KBM-7 (cell line): ENCODE measurements at places on chromosomes 7 and 10.

GRCh38 chr10:125124115-125124487, 36.3 kb downstream of the CTBP2 start:
- no peak for DNase-seq

- no peak for DNase-seq
Measured at GRCh38 chr7:87056346-87056745, 3.1 kb downstream of the ELAPOR2 start.

DNA sequence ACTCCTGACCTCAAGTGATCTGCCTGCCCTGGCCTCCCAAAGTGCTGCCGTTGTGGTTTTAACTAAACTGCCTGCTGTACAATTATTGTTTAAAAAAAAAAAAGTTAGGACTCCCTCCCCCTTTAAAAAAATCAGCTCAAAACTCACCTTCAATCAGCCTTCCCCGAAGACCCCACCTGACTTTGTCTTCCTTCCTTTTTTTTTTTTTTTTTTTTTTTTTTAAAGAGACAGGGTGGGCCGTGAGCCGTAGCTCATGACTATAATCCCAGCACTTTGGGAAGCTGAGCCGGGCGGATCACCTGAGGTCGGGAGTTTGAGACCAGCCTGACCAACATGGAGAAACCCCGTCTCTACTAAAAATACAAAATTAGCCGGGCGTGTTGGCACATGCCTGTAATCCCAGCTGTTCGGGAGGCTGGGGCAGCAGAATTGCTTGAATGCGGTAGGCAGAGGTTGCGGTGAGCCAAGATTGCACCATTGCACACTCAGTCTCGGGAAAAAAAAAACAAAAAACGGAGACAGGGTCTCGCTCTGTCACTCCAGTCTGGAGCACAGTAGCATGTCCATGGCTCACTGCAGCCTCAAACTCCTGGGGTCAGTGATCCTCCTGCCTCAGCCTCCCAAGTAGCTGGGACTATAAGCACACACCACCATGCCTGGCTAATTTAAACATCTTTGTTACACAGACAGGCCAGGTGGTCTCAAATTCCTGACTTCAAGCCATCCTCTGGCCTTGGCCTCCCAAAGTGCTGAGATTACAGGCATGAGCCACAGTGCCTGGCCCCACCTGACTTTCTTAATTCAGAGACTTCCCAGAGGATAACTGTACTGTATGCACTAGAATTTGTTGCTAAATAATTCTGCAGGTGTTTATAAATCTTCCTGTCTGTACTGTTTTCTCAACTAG, 3.2 kb downstream of the FIS1 start:
- DNase-seq, result peak; percentile 38

- no peak for DNase-seq
Measured at GRCh38 chr7:112286250-112287086, 80.0 kb downstream of the ZNF277 start.

- no peak for DNase-seq
Measured at GRCh38 chr7:11170175-11170574, 196.5 kb downstream of the PHF14 start.

DNA sequence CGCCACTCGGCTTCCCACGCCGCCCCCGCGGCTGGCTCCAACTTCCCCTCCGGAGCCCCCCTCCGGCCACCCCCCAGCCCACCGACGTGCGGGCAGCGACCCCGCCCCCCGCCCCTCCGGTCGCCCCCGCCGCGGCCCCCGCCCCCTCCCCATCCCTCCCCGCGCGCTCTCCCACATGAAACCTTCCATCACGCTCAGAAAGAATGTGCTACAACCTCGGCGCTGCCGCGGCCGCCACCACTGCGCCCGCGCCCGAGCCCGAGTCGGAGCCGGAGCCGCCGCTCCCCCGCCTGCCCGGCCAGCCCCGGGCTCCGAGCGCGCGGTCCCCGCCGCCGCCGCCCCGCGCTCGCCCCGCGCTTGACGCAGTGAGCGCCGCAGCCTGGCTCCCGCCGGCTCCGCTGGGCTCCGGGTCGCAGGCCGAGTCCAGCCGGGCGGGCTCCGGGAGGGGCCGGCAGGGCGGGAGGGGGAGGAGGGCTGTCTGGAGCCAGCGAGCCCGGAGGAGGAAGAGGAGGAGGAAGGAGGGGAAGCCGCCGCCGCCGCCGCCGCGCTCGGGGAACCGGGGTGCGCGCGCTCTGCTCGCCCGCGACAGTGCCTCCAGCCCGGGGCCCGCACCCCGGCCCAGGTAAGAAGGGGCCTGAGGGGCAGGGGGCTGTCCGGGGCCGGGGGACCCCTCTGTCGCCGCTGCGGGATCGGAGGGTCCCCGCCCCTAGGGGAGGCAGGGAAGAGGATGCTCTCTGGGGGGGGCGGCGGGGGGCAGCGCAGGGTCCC, 4.3 kb upstream of the ELFN1 start:
- no peak for DNase-seq

DNA sequence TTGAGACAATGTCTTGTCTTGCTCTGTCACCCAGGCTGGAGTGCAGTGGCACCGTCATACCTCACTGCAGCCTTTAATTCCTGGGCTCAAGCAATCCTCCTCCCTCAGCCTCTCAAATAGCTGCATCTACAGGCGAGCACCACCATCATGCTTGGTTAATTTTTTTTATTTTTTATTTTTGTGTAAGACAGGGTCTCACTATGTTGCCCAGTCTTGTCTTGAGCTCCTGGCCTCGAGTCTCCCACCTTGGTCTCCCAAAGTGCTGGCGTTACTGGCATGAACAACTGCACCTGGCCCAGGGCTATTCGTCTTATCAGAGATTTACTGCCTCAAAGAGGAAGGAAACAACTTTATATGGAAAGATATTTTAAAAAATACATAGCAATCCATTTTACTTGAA, 102.8 kb upstream of the NUPR2 start:
- DNase-seq, result no peak

- DNase-seq, result no peak
Measured at GRCh38 chr7:115271332-115272235, 349.7 kb downstream of the MDFIC start.

DNA sequence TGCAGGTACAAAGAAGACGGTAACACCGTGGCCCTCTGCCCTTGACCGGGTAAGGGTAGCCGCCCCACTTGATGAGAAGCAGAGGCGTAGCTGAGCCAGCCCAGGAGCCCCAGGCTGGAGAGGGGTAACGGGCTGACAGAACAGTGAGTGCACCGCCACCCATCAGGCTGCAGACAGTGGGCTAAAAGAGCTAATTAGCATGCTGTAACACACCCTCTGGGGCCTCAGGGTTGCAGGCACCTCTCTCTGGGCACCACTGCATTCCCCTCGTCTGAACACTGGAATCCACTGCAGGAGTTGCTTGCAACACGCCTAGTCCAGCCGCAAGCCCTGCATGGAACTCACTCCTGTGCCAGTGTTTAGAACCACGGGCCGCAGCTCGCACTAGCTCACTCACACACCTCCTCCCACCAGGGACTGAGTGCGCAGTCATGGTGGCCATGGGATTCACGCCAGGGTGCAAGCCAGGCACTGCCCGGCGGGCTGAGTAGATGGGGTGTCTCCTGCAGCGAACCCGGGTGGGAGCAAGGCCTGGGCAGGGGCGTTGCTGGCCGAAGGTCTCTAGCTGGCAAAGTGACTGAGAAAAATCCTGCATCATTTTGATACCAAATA, 36.1 kb downstream of the AGMO start:
- no peak for DNase-seq

DNA sequence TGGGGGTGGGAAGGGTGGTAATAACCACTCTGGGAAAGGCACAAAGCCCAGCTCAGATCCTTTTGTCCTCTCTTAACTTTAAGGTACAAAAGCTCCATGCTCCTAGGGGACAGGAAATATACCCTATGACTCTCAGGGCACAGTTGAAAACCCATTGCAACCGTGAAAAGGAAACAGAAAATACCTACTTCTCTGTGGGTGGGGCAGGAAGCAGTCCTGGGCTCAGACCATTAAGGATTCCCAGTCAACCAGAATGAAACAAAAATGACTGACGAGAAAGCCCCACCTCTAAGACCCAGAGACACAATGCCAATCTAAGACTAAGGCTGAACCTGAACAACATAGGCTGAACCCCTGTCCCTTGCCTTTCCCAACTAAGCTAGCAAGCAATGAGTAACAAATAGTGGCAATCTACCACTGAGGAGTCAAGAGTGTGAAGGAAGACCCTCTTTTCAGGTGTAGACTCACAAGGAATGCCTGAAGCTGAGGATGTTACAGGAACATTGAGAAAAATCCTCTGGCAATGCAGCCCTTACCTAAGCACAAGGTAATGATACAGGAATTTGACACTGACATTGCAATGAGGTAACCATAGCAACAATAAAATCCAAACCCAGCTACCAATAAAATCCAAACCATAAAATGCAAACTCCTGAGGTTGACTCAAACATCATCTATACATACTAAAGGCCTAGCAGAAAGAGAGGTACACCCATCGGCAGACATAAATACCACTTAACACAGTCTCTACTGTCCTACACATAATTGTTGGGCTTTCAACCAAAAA, 380.1 kb downstream of the HPSE2 start:
- no peak for DNase-seq

GRCh38 chr7:40232242-40232893, 97.6 kb downstream of the SUGCT start:
- DNase-seq, result peak; percentile 58

GRCh38 chr7:130096243-130096827, 26.0 kb downstream of the KLHDC10 start:
- no peak for DNase-seq

GRCh38 chr10:50740293-50740648, 535 bp downstream of the ASAH2B start:
- DNase-seq, result no peak

- no peak for DNase-seq
Measured at GRCh38 chr7:127988751-127989150, 42.5 kb downstream of the LRRC4 start.

GRCh38 chr10:124564881-124565280, 103.3 kb downstream of the LHPP start:
- DNase-seq, result no peak

GRCh38 chr7:100003711-100004661, 11.4 kb upstream of the ZKSCAN1 start:
- no peak for DNase-seq

GRCh38 chr10:49135575-49136313, 1.9 kb upstream of the FAM170B start:
- DNase-seq, result peak; percentile 35

DNA sequence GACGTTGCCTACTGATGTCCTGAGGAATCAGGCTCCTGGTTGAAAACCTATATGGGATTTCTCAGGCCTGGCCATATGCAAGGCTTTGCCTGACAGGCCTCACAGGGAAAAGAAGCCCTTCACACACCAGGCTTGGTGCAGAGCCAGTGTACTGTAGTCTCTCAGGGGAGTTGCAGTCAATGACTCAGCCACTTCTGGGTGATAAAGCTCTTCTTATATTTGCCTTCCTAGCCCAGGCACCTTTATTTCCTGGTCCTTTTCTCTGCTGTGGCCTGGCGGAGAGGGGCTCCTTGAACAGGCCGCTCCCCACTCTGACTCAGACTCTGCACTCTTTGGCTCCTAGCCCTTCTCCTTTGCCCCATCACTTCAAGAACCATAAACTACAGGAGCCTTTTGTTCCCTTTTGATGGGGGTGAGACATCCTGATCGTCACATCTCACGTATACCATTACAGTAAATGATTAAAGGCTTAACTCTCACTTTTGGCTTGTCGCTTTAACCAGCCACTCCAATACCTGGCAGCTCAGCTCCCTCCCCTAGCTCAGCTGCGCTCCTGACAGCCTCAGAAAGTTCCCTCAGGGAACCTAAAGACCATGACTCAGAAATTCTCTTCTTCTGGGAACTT, 33.5 kb downstream of the DPY19L1 start:
- no peak for DNase-seq

- no peak for DNase-seq
Measured at GRCh38 chr10:115720121-115720520, 552.9 kb downstream of the GFRA1 start.

GRCh38 chr10:561721-562120, 127.7 kb downstream of the DIP2C start:
- no peak for DNase-seq

DNA sequence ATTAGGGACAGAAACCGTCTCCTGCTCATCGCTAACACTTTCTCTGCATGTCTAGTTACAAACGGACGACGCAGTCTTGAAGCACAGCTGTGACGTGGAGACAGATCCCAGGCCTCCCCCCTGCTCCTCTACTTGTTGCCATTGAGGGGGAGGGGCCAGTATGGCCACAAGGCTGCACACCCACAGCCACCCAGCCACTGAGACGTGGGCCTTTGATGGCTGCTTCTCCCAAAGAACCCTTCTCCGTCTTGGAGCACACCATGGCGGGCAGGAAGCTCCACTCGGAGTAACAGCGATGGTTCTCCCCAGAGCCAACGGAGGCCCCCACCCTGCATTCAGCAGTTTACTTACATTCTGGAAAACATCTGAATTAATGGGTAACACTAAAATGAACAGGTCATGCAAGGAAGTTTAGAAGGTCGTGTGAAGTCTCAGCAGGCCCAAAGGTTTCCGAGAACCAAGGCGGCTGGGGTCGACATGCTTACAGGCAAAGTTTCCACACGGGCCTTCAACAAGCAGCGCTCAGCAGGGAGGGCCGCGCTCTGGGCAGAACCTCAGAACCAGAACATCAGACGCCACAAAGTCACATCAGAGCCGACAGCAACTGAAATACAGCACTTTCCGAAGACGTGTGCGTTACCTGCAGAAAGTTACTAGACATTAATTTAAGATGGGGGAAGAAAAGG, 169.6 kb downstream of the DIP2C start:
- DNase-seq, result no peak

DNA sequence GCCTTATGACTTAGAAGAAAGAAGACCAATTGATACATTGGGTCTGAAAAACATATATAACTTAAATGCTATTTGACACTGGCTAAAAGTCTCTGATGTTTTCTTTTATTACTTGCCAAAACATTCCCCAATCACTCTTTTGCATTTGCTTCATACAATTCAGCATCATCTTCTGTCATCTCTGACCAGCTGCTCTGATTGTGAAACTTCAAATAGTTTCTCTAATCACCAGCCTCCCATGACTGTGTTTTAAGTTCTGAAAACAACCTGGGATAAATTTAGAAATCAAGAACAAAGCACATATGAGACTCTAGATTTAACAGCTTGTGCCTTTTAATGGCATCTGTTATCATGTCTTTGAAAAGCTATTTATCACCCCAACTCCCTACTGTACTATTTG, 208.4 kb upstream of the KCND2 start:
- DNase-seq, result no peak

DNA sequence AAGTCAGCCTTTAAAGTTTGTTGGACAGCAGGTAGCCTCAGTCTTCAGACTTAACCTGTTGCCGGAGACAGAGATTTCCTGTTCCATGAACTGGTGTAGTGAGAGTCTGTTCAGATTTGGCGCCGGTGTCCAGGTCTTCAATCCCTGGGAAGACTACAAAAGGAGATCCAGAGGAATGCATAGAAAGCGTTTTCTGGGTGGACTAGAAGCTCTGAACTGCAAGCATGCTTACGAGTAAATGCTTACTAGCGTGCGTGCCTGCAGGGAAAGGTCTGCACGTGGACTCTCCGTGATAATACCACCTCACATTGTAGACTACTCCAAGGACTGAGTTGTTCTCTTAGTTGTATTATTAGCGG, 878 bp downstream of the GLRX3 start:
- DNase-seq, result peak; percentile 33
